DMS79 treated with DMSO at 0.1 percent for 48 hours (cell line): ENCODE measurements at places on chromosomes 5 and 9.

DNA sequence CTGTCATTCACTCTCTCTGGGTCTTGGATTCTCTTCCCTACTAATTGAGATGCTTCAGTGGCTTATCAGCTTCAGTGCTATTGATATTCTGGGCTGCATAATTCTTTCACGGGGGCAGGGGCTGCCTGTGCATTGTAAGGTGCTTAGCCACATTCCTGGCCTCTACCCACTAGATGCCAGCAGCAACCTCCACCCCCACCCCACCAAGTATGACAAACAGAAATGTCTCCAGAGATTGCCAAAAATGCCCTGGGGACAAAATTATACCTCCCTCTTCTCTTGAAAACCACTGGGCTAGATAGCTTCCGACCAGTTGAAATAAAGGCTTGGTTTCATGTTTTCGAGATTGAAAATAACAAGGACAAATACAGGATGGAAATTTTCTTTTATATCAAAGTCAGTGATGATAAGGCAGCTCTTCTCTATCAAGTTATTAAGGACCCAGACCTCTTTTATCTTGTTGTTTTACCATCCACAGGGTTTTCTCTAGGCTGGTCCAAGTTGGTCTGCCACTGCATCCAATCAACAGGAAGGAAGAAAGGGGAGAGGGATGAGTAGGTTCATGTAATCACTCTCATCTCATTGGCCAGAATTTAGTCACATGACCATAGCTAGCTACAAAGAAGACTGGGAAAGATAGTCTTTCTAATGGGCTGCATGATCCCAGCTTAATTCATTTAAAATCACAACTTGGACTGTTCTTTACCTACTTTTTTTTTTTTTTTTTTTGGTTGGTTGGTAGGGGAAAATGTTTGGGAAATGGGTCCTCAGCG, 92.1 kb upstream of the RANBP3L start:
- DNase-seq = no peak

GRCh38 chr5:110757118-110757729, 18.4 kb downstream of the SLC25A46 start:
- DNase-seq = peak; percentile 17

DNA sequence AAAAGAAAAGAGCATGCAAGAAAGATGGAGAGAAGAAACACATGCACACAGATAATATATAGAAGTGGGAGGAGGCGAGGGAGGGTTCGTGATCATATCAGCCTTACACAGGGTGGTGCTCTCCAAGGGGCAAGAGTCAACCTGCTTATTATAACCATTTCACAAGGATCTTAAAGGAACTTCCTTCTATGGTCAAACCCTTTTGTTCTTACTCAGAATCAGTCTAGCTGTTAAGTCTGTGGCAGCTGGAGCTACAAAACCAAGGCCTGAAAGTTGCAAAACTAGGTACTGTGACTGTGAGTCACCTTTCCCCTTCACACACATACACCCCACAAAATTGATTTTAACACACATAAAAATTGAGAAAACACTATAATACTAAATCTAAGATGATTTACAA, 18.5 kb upstream of the ERMP1 start:
- DNase-seq = no peak

DNA sequence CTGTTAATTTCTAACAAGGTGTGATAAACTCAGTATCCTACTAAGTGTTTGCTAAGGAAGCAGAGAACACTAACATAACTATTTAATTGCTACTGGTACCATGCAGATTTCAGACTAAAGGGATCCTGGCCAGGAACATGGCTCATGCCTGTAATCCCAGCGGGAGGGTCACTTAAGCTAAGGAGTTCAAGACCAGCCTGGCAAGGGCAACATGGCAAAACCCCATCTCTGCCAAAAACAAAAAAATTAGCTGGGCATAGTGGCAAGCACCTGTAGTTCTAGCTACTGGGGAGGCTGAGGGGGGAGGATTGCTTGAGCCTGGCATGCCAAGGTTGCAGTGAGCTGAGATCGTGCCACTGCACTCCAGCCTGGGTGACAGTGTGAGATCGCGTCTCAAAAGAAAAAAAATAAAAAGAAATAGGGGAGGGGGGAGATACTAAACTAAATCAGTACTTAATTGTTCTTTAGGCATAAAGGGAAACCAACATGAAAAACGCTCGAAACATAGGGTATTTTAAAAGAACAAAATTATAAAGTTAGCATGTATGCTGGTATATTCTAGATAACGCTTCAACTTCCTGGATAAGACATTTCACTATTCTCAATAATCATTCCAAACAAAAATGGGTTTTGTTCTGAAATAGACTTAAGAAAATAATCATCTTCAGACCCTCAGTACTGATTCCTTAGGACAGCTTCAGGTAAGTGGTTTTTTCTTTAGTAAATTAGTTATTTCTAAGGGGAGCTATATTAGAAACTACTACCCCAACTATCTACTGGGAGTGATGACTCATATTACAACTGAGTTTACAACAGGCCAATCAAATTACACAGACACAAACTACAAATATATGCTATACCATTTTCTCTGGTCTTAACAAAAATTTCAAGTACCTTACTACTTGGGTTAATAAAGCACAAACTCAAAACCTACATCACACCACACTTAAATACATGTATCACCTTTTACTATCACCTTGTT, 3.5 kb downstream of the PANK3 start:
- peak; percentile 42 for DNase-seq

- no peak for DNase-seq
These were observed 41.8 kb upstream of the CDKN2B start for GRCh38 chr9:22050924-22051323.

GRCh38 chr9:134872482-134873231, 8.0 kb upstream of the FCN2 start:
- DNase-seq = no peak

GRCh38 chr5:112711436-112711835, 26.2 kb upstream of the APC start:
- DNase-seq = no peak

GRCh38 chr5:137022043-137022442, 477.1 kb downstream of the SPOCK1 start:
- no peak for DNase-seq

- DNase-seq = no peak
These were observed 56.2 kb downstream of the PCA3 start for GRCh38 chr9:76820431-76820830.

DNA sequence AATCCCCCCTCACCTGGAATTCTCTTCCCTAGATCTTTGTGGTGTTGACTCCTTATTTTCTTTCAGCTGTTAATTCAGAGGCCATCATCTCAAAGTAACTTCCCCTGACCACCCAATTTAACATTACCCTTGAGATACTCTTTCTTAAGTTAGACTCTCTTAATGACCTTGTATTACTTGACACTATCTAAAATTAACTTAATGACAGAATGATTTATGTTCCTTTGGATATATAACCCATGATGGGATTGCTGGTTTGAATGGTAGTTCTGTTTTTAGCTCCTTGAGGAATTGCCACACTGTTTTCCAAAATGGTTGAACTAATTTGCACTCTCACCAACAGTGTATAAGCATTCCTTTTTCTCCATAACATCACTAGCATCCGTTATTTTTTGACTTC, 298.0 kb downstream of the NNT start:
- DNase-seq = no peak

DNA sequence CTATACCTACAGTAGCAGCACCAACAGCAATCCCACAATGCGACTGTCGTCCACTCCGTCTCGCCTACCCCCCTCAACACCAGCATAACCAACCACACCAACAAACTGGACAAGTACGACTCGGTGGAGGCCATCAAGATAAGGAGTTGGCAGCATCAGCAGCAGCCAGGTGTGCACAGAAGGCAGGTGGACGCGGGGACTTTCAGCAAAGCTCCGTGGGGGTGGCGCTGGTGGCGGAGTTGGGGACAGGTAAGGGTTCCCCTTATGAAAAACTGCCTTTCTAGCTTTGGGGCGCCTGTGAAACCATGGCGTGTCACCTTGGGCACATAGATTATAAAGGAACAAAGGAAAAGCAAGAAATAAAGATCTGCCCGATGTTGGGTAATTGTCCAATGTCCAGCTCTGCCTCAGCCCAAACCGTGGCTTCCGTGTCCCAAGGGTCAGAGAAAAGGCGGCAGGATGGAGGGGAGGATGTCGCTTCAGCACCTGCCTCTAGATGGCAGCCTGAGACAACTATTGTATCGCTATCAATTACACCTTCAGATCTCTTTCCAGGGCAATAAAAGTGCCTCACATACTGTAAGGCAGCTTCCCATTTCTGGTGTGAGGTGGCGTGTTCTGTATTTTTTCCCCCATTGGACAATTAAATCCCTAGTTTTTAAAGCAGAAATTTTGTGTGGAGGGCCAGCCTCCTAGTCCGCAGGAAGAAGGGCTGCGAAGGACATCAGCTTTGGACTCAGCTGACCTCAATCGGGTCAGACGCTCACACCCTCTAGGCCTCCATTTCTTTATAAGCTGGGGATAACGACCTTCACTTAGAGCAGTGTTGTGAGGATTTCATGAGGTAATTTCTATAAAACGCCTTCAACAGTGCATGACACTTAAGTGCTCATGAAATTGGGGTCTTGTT, 58.8 kb downstream of the MTRR start:
- DNase-seq = peak; percentile 93

DNA sequence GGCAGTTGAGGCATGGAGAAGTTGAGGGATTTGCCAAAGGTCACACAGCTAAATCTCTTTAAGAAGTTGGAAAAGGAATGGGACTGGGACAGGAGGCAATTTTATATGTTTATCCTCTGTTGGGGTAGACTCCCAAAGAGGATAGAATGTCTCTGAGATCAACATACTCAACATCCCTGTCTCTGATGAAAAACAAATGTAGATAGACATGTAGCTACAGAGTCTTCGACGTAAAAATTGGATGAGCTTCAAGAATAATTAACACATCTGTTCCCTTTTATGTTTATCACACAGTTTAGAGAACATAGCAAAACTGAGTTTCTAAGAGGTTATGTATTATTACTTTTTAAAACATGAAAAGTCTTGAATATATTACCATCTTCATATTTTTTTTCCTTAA, 204.6 kb upstream of the CD180 start:
- DNase-seq = no peak

DNA sequence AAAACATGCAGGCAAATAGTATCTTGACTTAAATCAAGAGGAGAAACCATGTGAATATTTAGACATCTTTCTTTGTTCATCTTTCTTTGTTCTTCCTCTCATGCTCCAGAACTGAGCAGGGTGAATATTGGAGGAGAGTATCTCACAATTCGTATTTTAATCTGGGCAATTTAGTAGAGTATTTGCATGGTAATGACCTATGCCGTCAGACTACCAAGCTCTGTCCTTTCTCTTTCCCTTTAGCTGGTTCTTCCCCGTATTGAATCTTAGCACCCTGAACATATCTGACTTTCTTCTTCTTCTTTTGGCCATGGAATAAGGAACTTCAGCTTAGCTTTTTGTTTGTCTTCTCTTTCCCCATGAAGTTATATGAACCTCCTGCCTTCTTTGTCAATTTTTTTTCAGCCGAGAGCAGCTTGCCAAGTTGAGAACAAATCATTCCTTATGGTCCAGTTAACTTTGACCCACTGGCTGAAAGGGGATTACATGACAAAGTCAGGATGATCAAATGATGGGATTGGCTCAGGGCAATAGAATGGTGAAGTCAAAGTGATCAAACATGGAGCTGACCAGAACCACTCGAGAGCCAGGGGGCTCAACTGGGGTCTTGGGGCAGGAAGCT, 95.8 kb downstream of the DAPK1 start:
- no peak for DNase-seq

- DNase-seq = no peak
These were observed 22.2 kb upstream of the JADE2 start for GRCh38 chr5:134503088-134503936.

- no peak for DNase-seq
These were observed 13.7 kb downstream of the OR1J1 start for GRCh38 chr9:122463828-122464632.

GRCh38 chr5:158419186-158419585, 560.2 kb upstream of the CLINT1 start:
- no peak for DNase-seq

DNA sequence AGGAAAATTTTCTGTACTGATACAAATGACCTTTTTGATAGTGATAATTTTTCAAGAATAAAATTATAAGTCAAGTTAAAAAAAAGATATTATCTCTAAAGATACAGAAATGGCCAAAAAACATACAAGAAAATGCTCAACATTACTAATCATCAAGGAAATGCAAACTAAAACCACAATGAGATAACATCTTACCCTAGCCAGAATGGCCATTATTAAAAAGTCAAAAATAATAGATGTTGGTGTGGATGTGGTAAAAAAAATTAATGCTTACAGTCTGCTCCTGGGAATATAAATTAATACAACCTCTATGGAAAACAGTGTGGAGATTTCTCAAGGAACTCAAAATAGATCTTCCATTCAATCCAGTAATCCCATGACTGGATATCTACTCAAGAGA, 22.9 kb upstream of the PTGER4 start:
- DNase-seq = no peak

DNA sequence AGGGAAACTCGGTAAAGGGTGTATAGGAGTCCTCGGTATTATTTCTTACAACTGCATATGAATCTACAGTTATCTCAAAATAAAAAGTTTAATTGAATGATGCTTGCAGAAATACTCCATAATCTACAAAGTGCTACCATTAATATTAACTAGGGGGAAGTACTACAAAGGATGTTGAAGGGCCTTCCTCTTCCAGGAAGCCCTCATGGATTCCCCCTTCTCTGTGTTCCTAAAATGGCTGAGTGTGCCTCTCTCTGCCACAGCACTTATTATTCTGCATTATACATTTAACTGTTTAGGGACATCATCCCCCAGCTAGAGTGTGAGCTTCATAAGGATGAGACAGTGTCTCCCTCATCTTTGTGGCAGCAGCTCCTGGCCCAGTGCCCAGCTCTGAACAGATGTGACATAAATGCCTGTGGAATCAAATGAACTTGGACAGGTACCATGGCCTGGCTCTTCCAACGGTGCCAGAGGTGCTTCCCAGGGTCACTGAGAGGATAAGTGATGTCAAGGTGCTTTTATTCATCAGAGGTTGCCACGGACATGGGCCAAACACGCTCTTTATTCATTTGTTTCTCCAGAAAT, 99.5 kb downstream of the PAX5 start:
- no peak for DNase-seq

- DNase-seq = no peak
These were observed 219.2 kb downstream of the ENC1 start for GRCh38 chr5:74421377-74421776.
